Stimulated activated CD8-positive, alpha-beta memory T cell treated with anti-CD3 and anti-CD28 coated beads, Interleukin-2, amount 100 ng/mL, for 48 hours (primary cell): ENCODE measurements at places on chromosomes 7 and 10.

- DNase-seq = no peak
Observed at GRCh38 chr10:31932838-31933237, 4.2 kb upstream of the ARHGAP12 start.

GRCh38 chr10:88138319-88138848, 275.0 kb downstream of the PTEN start:
- DNase-seq = no peak

DNA sequence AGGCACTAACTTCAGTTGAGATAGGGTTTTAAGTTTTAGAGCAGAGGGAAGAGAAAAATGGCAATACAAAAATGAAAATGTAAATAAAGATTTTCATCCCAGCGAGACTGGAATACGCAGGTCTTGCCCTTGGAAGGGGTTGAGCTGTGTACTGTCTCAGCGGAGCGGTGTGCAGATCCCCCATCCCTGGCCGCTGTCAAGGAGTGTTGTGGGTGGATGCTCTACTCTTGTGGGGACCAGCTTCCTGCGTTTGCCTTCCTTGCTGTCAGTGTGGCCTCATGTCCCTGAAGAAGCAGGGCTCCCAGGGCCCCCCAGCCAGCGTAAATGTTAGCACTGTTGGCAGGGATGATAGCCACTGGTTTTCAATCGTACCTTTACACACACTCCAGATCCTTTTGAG, 249.7 kb upstream of the PITRM1 start:
- DNase-seq = no peak

DNA sequence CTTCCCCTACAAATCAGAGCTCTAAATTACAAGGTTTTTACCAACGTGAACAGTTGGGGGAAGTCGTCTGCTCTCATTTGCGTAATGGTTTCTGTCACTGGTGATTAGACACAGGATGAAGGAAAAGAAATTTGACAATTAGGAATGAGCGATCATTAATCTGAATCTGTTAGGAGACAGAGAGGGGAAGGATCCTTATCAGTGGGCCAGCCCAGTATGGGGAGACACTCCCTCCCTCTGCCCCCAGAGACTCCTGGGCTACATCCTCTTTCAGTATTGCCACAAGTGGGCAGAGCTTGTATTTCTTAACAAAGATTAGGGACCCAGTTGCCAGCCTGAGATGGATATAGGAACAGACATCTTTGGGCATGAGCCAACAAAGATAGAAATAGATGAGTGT, 15.5 kb downstream of the HIF1AN start:
- DNase-seq = no peak

GRCh38 chr10:7406712-7407333, 4.0 kb downstream of the SFMBT2 start:
- DNase-seq = no peak
